ENCODE measurements at places on chromosomes 2 and 18. TPM values are rescaled to one million over a fixed set of nuclear protein-coding genes. Genes with fewer than 3 reads are reported as not detected.

DNA sequence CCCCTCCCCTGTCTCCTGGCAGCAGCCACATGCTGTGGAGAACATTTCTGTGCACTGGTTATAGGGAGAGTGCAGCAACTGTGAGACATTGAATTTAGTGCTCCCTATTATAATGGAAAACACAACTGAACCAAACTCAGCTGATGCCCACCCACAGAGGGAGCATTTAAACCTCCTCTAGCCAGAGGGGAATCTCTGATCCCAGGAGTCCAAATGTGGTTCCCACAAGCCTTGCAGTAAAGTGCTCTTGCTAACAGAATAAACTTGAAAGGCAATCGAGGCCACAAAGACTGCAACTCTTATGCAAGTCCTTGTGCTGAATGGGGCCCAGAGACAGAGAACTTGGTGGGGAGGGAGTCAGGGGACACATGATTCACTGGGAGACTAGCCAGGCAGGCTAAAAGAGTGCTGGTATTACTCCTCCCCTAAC is 638.8 kb upstream of the VRK2 start:
- no peak overlapping the region for H3K4me3 ChIP-seq
- no peaks in the 10 kb centered on the region for H3K4me1 ChIP-seq
- H3K27ac ChIP-seq: no peak overlapping the region
- DNase-seq: no peak
- no peaks in the 10 kb centered on the region for H3K36me3 ChIP-seq

GRCh38 chr2:196442211-196442610 is 197.3 kb upstream of the CCDC150 start:
- no peak overlapping the region for H3K4me3 ChIP-seq
- no peaks in the 10 kb centered on the region for H3K27me3 ChIP-seq
- H3K27ac ChIP-seq: no peak overlapping the region
- no peak for DNase-seq
- H3K4me1 ChIP-seq: no peaks in the 10 kb centered on the region

Gene AGXT
- not detected for total RNA-seq

Gene ITGA4
- total RNA-seq: 23.5 TPM

All from astrocyte (in vitro differentiated cells and primary cell).